ENCODE measurements at places on chromosomes 7 and 10.

DNA sequence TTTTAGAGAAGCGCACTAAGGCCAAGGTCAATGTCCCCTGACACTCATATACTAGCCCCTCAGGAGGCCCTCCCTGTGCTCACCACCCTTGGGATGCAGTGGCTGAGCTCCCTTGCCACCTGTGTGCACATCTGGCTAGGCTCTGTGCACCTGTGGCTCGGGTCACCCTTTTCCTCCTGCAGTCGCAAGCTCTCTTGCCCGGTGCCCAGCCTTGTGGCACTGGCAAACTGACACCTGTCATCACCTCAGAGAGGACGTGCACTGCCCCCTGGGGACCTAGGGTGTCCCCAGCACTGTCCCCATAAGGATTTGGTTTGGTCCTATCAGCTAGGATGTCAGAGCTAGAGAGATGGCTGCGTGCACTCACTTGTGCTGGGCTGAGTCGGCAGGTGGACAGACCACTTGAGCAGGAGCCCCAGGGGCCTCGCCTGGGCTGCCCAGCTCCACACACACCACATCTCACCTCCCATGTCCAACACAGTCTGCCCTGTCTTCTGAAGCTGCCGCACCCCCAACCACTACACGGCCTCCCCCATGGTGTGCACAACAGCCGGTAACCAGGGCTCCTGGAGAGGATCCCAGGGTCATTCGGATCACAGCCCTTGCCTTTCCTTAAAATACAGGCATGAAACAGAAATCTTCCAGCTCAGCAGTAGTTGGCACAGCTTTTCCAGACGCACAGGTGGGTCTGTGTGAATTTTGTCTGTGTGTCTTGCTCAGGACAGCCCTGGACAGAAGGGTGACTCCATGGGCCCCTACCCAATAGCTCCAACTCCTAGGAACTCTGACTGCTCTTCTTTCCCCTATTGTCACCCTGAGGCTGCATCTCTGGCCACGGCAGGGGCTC, 111.0 kb downstream of the GRID1 start:
- no peak for DNase-seq

GRCh38 chr7:114900127-114900526, 21.8 kb upstream of the MDFIC start:
- DNase-seq, result no peak

DNA sequence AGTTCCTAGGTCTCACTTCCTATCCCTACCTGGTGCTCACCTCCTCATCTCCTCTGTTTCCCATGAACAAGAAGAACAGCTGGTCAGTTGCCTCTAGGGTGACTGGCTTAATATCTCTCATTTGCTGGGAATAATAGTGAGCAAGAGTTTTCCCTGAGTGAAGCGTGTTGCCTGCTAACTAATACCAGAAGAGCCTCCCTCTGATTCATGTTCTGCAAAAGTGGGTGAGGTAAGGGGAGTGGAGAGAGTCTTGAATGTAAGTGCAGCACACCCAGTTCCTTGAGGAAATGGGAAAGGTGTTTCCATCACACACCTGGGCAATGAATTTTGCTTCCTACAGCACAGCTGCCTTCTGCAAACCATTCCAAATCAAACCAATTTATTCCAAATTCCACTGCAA, 29.6 kb downstream of the FZD1 start:
- no peak for DNase-seq

DNA sequence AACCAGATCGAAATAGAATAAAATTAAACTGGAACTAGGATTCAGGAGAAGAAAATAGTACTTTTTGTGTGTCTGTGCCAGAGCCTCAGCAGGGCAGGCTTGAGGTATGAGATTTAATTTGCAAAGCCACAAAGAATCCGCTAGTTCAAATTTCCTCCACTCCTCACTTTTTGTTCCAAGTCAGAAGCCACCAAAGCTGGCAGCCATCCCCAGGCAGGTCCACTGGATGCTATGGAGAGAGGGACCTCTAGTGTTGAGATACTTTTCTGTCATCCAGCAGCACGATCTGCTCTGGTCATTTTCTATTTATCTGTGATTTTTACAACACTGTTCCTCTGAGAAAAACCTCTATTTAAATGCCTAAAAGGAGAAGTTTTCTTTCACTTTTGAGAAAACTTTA, 147.9 kb upstream of the FRMD4A start:
- DNase-seq, result no peak

DNA sequence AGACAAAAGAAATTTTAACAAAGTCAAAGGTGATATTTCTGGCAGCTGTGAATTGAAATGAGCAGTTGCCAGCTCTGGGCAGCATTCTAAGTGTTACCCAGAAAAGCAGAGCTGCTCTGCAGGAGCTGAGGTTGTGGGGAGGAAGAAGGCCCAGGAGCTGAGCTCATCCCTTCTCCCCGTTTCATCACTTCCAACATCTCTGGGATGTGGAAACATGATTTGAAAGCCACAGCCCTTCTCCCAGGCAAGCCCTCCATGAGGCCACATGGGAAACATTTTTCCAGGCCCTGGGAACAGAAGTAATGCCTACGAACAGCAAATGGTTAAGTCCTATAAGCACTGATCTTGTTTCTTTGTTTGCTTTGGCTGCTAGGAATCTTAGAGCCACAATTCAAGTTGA, 10.9 kb upstream of the DMBT1 start:
- DNase-seq, result no peak

DNA sequence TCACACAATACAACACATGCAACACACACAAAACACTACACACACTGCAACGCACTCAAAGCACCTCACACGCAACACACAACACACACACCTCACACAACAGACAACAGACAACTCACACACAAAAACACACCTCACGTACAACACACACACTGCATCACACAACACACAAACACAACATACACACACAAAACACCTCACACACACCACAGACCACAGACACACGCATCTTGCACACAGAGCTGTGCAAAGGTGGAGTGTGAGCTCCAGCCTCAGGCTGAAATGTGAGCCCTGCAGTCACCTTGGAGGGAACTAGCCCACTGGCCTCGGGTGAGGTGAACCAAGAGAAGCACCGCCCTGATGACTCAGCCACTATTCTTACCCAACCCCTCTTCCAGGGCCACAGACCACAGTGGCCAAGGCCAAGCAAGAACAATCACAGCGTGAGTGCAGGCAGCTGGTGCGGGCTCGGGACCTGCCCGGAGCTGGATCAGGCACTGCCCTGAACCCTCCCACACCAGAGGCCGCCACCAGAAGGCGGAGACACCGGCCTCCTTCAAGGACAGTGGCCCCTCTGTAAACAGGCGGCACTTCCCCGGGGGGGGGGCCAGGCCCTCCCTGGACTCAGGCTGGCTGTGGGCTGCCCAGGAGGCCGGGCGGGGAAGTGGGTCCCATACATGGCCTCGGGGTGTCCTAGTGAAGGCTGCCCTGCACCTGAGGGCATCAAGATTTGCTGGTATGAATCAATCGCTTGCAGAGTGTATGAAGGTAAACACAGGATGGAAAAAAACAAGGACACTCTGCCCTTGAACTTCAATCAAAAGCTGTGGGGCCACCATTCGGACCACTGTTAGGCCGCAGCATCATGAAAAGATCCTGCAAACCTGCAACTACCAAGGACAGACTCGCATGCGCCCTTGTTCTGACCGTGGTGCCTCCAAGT, 106.7 kb downstream of the TNS3 start:
- peak; percentile 38 for DNase-seq

DNA sequence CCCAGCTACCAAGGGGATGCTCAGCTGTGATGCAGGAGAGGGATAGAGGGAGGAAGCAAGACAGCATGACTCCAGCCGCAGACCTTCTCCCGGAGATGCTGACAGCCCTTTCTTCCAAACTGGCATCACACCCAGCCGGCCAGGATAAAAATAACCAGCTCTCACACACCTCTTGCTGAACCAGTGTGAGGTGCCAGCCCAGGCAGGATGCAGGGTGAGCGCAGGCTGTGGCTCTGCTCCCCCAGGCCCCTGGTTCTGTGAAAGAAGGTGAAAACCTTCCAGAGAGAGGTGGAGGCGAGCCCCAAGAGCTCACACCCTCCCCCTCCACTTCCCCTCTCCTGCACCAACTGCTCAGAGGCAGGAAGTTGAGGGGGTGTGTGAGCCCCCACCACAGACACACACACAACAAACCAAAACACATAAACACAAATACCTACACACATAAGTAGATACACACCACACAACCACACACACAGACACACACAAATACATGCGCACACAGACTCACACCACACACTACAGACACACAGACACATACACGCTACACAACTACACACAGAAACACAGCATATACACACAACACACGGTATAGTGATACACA, 4.0 kb downstream of the GPR15LG start:
- no peak for DNase-seq

DNA sequence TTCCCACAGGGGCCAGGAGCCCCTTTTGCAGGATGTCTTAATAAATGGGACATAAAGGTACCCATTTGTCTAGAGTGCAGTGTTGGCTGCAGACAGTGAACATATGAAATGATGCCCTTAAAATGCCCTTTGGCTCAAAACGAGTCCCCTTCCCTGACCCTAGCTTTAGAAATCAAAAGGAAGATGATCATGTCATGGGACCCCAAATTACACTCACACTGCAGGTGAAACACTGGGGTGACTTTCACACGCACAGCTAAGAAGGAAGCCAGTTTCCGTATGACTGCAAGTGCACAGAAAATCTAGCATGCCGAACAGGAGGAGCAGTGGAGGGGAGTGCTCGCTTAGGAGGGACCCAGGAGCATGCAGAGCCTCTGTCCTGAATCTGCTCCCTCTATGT, 154.5 kb upstream of the KLF14 start:
- no peak for DNase-seq

DNA sequence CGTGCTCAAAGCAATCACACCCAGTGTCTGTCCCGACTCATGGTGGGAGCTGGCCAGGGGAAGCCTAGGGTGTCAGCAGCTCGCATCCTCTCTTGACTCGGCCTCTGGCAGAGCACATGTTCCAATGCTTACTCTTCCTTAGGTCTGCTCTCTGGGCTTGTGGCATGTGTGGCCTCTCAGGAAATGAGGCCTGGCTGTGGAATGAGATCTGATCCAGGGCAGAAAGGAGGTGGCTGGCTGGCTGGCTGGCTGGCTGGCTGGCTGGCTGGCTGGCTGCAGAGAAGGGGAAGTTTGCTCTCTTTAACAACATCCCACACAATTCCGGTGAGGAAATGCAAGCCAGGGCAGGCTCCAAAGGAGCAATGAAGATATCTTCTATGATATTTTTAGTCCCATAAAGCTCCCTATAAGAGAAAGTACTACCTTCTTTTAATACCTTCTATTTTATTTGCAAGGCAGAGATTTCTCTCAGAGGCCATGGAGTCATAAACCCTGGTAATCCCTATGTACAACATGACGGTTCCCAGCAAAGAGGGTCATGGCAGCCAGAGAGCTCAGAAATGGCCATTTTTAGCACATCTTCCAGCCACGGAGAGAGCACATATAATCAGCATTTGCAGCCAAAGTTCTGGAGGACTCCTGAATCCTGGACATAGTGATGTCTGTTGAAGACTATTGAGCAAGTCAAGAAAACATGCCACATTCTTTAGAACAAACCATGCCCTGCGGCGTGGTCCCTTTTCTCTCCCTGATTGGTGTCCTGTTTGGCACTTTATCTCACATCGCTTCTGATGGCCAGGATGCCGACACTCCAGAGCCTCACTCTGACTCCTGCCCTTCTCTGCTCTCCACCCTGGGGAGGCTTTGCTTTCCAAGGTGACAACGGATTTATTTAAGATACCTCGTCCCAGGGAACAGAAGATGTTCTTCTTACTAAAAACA, 153.7 kb downstream of the FANK1 start:
- DNase-seq, result no peak

DNA sequence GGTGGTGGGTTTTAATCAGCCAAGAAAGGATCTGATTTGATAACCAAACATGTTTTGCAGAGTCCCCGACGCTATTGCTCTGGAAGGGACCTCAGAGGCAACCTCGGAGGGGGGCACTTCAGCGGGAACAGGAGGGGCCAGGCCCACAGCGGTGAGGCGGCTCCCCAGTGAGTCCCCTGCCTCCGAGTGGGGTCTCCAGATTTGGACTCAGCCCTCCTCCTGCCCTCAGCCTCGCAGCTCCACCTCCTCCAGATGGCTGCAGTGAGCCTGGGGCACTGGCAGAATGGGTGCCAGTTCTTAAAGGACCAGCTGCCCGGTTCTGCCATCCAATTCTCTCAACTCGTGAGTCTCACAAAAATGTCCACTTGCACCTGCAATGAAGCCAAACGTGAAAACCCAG, 61.0 kb upstream of the NANOS1 start:
- no peak for DNase-seq

DNA sequence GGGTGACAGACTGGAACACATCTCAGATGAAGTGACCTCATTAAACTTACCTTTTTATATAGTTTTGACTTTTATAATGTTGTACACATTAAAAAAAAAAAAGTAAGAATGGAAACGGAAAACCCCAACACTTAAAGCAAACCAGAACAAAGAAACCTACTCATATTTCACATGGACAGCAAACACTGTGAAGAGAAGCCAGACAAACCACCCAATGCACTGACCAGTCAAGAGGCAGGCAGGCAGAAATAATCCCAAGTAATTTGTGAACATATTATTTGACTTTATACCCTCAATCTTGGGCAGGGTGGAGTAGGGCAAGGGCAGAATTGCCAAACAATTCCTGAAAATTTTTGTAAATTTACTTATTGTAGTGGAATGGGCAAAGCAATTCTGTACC, 39.8 kb downstream of the WAPL start:
- no peak for DNase-seq

DNA sequence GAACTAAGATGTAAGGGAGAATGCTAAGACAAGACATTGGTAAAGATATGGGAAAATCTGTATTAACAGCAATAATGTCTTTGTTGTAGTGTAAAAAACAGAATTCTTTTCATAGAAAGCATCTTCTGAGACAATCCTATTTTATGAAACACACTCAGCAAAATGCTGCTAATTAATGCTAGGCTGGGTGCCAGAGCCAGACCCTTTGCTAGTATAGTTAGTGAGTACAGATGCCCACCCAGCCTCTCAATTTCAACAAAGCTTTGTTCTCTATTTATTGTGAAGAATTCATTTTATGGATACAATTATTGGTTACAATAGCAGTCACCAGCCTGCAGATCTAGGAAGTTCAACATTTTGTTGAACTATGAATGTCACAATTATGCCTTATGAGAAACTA, 131.0 kb downstream of the SEM1 start:
- no peak for DNase-seq

DNA sequence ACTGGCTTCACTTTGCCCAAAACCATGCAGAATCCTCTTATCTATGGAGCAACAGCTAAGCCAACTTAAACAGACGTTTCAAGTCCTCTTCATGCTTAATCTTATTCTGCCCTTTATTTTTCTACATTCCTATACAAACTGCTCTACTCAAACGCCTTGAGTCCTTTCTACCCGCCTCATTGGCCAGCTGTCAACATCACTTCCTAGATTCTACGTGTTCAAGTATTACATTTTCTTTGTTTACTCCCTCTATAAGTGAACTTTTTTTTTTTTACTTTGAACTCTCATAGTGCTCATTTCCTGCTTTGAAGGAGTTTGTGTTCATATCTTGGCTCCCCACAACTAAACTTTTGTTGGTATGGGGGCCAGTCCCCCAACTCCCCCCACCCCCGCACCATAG, 28.9 kb upstream of the SLC26A5 start:
- no peak for DNase-seq
